ENCODE measurements at places on chromosomes 3 and 15.

- DNase-seq: no peak
Measured at GRCh38 chr3:184497804-184498203, 63.8 kb upstream of the EPHB3 start.

- no peak for DNase-seq
Measured at GRCh38 chr15:66452971-66453580, 44.5 kb downstream of the SNAPC5 start.

DNA sequence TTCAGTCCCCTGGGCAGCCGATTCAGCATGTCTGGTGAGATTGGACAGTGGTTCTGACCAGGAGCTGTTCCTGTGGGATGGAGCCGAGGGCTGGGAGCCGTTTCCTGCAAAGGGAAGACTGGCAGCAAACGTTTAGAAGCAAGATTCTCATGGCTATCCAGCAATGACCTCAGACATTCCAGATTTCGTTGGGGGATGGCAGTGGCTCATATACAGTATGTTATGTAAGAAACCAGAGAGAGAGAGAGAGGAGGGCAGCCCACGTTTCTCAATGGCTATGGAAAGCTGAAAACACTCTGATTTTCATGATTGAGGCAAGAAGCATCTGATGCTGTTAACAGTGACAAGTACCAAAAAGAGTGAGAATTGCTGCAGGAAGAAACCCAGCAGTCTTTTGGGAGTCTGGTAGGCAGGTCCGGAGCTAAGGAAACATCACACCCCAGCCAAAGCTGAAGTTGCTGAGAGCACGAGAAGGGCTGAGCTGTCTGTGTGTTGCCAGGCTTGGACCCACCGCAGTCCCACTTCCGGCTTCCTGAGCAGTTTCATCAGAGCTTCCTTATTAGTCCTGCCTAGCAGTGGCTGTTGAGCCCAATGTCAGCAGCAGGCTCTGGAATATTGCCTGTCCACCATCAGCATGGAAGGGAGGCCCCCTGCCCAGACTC, 25.6 kb upstream of the VPS8 start:
- DNase-seq: no peak

- DNase-seq: no peak
Measured at GRCh38 chr15:70222606-70223005, 124.9 kb upstream of the TLE3 start.

DNA sequence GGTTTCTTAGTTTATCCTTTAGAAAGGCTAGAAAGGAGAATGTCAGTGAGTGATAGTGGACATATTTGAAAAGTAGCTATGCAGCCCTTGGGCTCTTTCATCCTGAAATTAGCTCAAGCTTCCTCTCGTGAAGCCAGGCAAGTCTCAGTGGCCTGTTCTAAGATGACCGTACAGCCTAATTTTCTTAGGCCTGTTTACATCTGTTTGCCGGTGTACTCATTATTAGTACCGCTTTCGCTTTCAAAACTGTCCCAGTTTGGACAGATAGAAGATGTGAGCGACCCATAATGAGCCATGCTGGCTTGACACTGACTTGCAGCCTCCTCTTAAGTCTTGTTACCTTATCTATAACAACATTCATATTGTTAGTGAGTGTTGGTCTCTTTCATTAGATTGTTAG, 5.7 kb upstream of the ARL14 start:
- no peak for DNase-seq

- DNase-seq: no peak
Measured at GRCh38 chr3:113055201-113055600, 64.4 kb downstream of the GTPBP8 start.

- no peak for DNase-seq
Measured at GRCh38 chr3:113952921-113953320, 5.1 kb downstream of the ZDHHC23 start.

DNA sequence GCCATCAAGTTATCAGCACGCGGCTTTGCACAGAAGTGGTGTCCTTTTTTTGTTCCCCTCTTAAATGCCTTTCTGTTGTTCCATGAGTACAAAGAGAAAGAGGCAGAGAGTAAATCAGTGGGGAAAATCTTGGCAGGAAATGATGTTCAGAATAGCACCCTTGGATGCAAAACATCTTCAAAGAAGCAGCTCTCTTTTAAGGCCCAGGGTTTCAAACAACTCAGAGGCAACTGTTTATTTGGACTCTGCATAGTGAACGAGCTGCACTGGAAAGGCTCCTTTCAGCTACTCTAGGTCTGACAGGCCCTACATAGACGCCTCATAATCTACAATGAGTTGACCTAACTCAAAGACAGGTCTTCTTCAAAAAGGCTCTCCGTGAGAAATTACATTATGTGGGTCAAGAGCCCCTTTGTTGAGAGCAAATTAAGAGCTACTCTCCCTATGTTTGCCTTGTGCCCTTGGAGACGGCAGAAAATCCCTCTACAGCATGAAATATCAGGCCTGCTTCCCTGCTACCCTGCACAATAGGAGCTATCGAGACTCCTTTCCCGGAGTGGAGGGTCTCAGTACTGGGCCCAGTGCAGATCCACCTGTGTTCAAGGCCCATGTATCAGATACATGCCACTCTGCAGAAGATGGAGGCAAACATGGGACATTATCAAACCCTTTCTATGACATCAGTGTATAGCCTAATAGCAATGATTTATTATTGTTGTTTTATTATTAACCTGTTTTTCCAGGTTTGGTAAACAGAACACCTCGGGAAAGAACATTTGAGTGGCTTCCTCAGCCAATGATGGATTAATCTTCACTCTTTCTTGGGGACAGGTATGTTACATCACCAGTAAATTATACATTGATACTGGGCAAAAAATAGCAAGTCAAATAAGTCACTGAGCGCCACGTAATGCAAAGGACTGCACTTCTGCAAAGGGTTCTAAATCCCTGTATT, 53.1 kb downstream of the HEG1 start:
- no peak for DNase-seq

GRCh38 chr15:52733696-52734255, 54.6 kb upstream of the ATOSA start:
- DNase-seq: peak; percentile 4

GRCh38 chr3:57822686-57823085, 66.6 kb downstream of the SLMAP start:
- DNase-seq: no peak

- DNase-seq: no peak
Measured at GRCh38 chr15:40420793-40421192, 15.2 kb downstream of the IVD start.

DNA sequence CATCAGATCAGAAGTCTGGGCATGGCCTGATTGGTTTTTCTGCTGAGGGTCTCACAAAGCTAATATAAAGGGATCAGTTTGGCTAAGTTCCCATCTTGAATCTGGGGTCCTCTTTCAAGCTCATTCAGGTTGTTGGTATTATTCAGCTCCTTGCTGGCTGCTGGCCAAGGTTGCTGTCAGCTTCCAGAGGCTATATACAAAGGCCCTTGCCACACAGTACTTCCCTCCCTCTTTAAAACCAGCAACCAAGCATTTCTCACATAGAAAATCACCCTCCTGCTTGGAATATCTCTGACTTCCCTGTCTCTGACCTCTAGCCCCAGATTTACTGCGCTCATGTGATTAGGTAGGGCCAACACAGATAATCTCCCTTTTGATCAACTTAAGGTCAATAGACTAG, 442.9 kb downstream of the ERC2 start:
- DNase-seq: no peak

DNA sequence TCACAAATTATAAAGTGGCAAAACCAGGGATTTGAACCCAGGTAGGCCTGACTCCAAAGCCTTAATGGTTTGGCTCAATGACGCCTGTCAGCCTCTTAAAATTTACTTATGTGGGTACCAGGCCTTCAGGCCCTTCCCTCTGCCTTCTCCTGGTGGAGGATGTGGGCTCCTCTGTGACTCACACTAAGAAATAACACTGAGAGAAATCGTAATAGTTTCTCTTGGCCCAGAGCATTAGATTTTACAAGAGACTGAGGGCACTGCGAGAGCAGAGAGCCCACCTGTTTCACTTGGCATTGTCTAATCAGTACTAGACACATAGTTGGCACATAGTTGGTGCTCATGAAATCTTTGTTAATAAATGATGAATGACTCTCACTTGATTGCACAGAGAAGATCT, 505.2 kb downstream of the SHQ1 start:
- DNase-seq: peak; percentile 11

DNA sequence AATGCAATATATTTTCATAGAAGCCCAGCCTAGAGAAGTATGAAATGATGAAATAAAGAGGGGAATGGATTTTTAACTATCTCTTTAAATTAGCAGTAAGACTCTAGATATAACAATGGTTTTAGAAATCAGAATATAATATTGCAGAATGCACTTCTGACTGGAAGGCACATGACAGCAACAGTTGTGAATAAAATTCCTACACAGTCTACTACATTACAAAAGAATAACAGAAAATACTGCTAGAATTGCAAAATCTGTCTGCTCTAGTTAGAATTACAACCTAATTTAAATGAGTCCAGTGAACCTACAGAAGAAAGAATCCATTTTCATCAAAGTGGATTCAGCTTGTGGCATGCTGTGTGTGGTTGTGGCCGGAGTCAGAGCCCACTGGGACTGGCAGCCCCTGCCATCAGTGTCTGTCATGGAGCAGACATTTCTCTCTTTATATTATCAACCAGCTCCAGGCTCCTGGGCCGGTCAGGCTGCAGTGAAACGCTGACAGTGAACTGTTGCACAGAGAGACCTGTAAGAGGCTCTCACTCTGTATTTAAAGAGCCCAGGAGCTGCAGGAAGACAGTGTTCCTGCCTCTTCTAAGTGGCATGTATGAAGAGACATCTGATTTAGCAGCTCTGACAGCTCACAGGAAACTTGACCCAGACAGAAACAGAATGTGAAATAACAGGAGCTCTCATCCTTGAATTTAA, 1523.8 kb upstream of the CADM2 start:
- no peak for DNase-seq

DNA sequence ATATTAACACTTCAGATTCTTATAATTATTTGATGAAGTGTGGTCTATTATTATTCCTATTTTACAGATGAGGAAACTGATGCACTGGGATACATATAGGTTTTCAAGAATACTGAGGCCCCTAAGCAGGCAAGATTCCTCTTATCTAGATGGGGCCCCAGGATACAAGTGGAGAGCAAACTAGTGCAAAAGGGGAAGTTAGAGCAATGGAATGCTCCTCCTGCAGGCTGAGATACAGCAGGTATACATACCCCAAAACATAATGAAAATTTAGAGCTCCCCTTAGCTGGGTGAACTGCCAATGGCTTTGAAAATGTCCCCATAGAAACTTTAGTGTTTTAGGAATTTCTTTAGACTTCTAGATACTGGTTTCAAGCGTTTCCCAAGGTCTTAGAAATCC, 247.1 kb downstream of the CHST2 start:
- no peak for DNase-seq

DNA sequence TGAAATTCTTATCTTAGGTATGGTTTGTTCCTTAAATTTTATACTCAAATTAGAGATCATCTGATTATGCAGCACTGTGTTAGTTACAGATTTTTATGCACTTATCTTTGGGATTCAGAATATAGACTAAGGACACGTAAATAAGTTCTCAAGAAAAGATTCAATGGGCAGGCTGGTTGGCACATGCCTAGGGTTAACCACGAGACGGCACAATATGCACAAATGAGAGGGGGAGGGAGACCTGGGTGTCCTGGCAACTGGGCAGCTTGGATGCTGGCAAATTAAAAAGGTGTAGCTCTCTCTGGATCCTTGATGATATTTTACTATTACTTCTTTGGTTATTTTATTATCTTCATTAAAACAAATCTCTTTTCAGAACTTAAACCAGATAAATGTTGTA, 672 bp downstream of the AADAC start:
- no peak for DNase-seq

GRCh38 chr3:50811893-50812292, 137.2 kb downstream of the DOCK3 start:
- DNase-seq: no peak

- no peak for DNase-seq
Measured at GRCh38 chr3:114872050-114872449, 275.0 kb downstream of the ZBTB20 start.

- DNase-seq: no peak
Measured at GRCh38 chr3:15312550-15312949, 19.8 kb downstream of the SH3BP5 start.

DNA sequence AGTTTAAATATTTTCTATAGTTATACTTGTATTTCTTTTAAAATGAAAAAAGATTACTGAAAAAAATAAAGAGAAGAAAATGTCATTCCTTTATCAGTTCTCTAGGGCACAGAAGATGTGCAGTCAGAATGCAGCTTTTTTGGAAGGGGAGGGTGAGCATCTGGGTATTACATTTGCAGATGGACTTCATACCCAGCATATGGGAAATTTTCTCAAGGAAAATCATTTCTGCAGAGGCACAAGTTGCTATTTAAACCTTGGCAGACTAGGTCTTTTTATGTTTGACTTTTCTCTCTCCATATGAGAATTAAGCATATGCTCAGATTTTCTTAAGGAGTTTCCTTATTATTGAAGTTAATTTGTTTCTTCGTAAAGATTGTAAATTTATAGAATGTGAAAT, 39.5 kb upstream of the ZNF385D start:
- no peak for DNase-seq

- DNase-seq: no peak
Measured at GRCh38 chr15:62360332-62361097, 195.4 kb upstream of the C2CD4B start.

DNA sequence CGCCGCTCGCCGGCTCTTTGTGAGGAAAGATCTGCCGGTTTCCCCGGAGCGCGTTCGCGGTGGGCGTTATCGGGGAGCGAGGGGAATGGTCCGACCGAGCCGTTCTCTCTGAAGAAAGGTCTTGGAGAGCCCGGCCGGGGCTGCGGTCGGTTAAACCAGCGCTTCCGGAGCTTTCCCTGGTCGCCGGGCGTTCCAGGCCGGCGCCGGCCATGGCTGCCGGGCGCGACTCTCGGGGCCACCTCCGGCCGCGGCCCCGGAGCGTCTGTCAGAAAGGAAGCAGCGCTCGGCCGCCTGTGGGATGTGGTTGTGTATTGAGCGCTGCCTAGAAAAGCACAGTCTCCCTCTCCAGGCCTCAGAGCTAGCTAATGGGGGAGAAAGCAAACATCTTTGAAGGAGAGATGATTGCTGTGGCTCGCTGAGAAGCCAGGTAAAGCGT, 731 bp downstream of the FYTTD1 start:
- DNase-seq: no peak

DNA sequence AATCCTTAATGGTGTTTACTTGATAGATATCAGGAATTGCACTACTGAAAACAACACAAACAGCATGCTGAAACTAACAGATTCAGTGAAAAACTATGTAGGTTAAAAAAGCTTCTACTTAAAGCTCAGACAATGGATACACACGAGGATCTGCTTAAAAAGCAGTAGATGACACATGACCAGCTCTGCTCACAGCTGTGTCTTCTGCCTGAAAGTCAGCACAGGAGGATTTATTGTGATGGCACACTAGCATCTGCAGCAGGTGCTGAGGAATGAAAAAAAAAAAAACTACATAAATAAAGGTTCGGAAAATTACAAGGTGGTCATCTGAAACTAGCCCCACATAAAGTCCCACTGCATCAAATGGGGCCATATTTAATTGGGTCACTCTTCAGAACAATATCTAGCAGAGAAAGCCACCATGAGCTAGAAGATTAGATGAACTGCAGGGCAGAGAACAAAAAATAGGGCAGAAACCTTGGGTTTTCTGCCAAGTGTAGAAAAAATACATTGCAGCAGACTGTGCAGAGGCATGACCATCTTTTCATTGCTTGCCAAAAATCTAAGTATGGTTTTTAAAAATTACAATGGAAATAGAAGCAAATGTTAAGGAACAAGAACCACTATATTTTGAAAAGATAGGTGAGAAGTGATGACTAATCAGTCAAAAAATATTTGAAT, 13.2 kb upstream of the GOLM2 start:
- no peak for DNase-seq

Data from T1000 (cell line).